ENCODE measurements at places on chromosomes 6 and 20.
A peak's percentile ranks its signal among the peaks of the same experiment; 100 is the strongest.

DNA sequence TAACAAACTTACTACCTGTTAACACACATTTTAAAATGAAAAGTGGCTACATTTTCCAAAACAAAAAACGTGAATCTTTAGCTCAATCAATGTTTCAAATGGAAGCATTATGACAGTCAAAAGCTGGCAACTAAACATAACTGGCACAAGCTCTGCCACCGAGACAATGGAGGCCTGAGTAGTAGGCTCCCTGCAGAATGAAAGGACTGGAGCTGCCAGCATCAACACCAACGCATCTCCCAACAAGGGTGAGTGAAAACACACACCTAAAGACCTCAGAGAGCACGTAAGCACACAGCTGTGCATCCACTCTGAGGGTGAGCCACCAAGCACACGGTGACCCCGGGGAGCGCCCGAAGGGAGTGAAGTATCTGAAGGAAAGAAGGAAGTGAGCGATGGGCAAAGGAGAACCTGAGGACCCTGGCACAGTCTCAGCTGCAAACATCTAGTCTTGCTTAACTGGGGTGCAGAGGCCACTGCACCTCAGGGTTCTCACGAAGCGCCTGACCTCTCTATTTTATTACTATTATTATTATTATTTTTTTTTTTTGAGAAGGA lies 1.6 kb upstream of the ADRM1 start:
- no peak for DNase-seq

GRCh38 chr6:167512696-167513375 lies 187.9 kb downstream of the TTLL2 start:
- peak; percentile 3 for DNase-seq

DNA sequence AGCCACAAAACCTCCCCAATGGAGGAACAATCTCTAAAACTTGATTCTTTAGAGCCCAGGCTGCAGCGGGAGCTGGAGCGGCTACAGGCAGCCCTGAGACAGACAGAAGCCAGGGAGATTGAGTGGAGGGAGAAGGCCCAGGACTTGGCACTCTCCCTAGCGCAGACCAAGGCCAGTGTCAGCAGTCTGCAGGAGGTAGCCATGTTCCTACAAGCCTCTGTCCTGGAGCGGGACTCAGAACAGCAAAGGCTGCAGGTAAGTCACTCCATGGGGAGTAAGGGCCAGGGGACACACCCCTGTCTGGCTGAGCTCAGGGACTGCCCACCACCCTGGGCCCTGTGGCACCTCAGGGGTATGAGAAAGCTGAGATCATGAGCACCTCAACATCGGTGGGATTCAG lies 24.7 kb downstream of the C20orf173 start:
- DNase-seq = no peak

GRCh38 chr20:10658051-10658823 lies 15.6 kb downstream of the JAG1 start:
- no peak for DNase-seq

GRCh38 chr6:128663238-128663637 lies 142.8 kb upstream of the PTPRK start:
- DNase-seq = no peak

DNA sequence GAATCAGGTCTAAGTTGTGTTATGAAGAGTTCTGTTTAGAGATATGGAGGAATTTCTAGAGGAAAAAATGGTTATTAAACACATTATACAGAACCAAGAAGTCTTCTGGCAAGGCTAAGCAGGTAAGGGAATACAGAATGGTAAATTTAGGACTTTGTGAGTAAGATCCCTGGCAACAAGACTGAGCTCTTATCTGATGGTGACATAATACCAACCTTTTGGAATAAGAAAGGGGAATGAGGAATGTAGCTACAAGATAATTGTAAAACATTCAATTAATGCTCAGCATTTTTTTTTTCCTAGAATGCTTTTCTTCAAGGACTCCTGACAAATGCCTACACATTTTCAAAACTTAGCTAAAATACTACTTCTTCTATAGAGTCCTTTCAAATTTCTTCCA lies 51.8 kb downstream of the CYB5R4 start:
- no peak for DNase-seq

GRCh38 chr6:6969761-6970223 lies 138.0 kb upstream of the RREB1 start:
- no peak for DNase-seq

GRCh38 chr6:29130644-29131043 lies 22.8 kb downstream of the OR2J3 start:
- no peak for DNase-seq

- DNase-seq = no peak
Measured at GRCh38 chr6:43020847-43021246, 576 bp upstream of the RRP36 start.

- no peak for DNase-seq
Measured at GRCh38 chr6:101878554-101879276, 485.2 kb downstream of the GRIK2 start.

GRCh38 chr6:158253248-158253647 lies 59.0 kb upstream of the TULP4 start:
- no peak for DNase-seq

DNA sequence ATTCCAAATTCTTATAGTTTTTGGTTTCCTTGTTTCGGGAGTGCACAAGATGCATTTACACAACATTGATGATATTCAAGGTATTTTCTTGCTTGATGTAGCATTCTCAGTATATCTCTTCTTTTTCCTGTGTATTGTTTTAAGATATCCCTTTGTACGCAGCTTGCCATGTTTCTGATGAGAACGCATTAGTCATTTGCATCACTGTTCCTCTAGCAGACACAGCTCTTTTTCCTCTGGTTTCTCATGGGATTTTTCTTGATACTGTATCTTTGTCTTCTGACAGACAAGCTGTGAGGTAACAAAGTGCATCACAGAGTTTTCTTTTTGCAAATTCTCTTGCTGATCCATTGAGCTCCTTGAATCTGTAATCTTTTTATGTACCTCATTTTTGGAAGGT lies 146.4 kb downstream of the SLC22A3 start:
- no peak for DNase-seq

DNA sequence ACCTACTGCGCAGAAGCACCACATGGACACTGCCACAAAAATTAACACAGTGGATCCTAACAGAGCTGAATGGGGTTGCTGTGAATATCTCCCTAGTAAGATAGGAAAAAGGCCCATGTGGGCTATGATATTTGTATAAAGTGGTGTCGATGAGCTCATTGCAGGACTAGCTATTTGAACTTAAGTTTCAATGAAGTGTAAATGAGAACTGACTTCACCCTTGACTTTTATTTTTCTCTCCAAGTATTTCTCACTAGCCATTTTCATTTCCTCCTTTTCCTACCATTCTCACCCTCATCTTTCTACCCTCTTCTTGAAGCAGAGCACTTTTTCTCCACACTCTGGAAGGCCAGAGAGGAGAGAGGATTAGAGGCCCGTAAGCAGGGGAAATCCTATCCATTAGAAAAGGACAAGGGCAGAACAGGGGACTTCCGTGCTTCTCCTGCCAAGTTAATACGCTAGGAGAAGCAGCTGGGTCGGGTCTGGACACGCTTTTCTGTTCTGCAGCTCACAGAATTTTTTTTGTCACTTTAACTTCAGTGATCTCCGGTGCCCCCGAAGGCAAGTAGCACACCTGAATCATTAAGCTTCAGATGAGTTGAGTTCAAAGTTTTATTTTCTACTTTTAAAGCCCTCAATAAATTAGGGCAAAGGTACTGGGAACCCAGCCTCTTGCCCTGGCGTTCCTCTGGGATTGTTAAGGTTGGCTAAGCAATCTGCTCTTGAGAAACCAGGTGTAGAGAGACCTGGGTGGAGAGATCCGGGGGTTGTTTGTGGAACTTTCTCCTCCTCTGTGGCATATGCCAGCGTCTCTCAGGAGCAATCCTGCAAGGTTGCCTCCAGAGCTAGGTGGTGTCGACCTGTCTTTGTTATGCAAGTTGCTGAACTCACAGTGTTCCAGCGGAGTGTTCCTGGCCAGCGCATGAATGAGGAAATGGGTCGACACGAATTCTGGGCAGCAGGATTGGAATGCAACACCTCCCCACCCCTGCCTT lies 56.2 kb upstream of the ARID1B start:
- DNase-seq = peak; percentile 29

GRCh38 chr6:146028252-146028795 lies 538 bp upstream of the GRM1 start:
- peak; percentile 85 for DNase-seq

- no peak for DNase-seq
Measured at GRCh38 chr20:56630506-56631317, 1.6 kb downstream of the TFAP2C start.

Measured in suppressor macrophage (primary cell).